ENCODE measurements at places on chromosomes 2 and 18.

DNA sequence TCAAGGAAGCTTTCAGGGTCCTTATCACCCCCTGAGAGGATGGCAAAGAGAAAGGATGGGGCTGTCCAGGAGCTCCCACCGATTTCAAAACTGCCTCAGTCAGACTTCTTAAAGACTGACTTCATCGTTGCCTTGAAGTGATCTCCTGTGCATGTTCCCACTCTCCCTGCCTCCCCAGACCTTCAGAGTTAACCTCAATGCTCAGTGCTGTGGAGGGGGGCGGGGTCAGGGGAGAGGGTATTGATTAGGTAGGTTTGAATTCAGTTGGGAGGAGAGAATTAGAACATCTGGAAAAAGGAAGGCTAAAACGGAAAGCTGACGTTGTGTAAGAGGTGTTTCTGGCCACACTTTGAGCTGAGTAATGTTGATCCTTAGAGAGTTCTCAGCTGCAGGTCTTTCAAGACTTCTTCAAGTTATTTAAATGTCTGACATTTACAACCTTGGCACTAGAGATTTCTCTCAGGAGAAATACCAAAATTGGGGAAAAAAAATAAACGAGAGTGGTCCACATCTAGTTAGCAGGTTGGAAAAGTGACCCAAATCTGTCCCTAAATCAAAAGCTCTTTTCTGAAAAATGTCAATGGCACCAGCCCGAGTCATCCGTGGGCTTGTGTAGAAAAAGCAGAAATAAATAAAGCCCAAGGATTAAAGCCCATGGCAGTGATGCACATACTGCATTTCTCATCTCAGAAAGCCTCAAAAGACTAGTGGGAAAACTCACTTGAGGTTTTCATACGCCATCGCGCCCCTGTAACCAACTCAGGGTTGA is 134.7 kb upstream of the EPAS1 start:
- DNase-seq = no peak

DNA sequence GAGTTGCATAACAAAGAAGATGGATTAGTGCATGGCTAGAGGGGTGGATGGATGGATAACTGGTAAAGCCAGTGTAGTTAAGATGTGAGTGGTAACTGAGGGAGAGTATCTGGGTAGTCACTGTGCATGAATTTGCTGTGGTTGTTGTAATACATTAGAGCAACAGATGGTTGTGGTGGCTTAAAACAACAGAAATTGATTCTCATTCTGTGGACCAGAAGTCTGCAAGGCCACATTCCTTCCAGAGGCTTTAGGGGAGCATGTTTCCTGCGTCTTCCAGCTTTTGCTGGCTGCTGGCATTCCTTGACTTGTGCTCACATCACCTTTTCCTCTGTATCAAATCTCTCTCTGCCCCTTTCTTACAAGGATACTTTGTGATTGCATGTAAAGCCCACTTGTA is 155.4 kb downstream of the ASB1 start:
- no peak for DNase-seq

- DNase-seq = no peak
These were observed 16.3 kb downstream of the GKN2 start for GRCh38 chr2:68936427-68936826.

DNA sequence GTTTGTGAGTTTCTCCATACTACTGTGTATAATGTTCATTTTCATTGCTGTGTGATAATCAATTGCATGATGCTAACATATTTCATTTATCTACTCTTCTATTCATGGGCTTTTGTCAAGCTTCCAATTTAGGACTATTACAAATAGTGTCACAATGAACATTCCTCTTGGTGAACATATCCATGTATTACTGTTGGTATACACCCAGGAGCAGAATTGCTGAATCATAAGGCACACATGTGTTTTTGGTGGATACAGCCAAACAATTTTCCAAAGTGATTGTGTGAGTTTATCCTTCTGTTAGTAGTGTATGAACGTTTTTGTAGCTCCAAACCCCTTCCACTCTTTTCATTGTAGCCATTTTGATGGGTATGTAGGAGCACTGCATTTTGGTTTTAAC is 101.6 kb upstream of the COPS8 start:
- DNase-seq = no peak

GRCh38 chr2:215751911-215752272 is 261.5 kb downstream of the MREG start:
- DNase-seq = no peak

GRCh38 chr18:70160073-70160678 is 45.3 kb downstream of the RTTN start:
- DNase-seq = no peak

DNA sequence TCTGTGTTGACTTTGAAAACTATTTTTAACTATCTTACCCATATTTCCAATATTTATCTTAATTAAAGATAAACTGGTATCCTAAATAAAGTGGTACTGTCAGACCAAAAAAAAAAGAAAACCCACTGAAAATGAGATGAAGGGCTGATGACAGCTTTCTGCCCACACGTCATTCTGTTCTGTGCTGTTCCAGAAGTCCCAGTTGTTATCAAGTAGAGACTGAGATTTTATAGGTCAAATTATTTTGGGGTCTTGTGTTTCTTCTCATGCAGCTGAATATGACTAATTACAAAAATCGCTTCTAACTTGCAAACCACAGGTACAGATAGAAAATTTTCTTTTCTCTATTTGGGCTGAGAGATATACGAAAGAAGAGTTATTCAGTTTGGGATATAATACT is 48.7 kb upstream of the KLF7 start:
- no peak for DNase-seq

- no peak for DNase-seq
These were observed 25.7 kb upstream of the FAM178B start for GRCh38 chr2:97011977-97012569.

DNA sequence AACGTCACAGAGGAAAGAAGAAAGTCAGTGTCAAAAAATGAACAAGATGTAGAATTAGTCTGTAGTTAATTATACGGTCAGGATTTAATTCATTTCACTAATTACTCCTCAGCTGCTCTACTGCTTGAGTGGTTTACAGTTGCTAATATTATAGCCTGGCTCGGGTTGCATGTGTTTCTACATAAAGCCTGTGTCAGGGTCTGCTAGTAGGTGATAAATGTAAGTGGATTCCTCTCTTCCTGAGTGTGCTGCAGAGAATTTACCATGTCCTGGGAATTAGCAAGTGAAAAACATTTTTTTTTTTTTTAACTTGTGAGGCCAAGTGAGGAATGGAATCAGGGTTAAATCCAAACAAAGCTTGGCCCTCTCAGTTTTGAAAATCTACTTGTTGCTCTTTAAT is 622.6 kb downstream of the EPHA4 start:
- DNase-seq = no peak

GRCh38 chr2:29275186-29275585 is 160.0 kb downstream of the CLIP4 start:
- no peak for DNase-seq

- DNase-seq = no peak
These were observed 116.4 kb downstream of the CBLN2 start for GRCh38 chr18:72427721-72428120.

DNA sequence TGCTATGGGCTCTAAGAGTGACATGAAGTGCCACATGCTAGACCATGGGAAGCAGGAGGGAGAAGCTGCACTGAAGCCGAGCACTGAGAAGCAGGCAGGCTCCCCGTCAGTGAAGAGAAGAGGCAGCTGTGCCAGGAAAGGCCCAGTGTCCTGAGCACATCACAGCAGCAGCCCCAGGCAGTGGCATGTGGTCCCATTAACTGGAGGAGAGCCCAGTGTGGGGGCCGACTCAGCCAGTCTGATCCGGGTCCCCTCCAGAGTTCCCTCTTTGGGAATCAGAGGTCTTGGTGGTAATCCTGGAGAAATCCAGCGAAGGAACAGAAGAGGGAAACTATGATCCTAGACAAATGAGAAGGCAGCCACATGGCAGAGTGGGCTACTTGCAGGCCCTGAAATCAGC is 96.7 kb upstream of the ACAA2 start:
- no peak for DNase-seq

DNA sequence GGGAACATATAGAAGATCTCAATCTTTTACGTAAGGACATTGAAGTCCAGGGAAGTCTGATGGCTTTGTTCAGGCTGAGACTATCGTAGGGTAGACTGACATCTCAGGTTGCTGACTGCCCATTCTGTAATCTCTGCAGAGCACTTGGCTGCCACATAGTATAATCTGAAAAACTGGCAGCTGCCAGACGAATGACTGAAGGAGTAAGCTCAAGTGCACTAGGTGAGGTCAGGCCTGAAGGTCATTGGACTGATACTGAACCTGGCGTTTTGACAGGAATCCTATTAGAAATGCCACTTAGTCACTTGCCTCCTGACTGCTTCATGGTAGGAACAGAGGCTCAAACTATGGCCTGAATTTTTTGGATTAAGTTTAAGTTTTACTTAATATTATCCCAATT is 23.5 kb downstream of the GPD2 start:
- DNase-seq = no peak

- no peak for DNase-seq
These were observed 46.4 kb downstream of the MREG start for GRCh38 chr2:215966951-215967350.

- DNase-seq = no peak
These were observed 8.8 kb downstream of the FZD7 start for GRCh38 chr2:202042444-202042843.

DNA sequence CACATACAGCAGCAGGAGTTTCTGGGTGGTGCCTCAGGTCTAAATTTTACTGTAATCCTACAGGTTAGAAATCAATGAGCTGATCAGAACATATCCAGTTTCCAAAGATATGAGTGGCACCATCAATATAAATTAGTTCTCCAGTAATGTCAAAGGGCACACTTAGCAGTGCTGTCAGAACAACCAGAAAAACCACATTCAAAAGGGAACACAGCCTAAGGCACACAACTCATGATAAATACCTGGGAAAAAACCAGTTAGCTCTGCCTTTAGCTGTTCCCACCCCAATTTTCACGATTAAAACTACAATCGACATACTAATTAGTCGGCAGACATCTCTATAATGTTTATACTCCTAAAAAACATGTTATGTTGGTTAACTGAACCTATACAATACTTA is 31.5 kb downstream of the ATP8B1 start:
- no peak for DNase-seq

GRCh38 chr18:56127322-56128099 is 510.9 kb downstream of the TXNL1 start:
- no peak for DNase-seq

GRCh38 chr2:190562121-190562520 is 27.6 kb upstream of the NEMP2 start:
- no peak for DNase-seq

DNA sequence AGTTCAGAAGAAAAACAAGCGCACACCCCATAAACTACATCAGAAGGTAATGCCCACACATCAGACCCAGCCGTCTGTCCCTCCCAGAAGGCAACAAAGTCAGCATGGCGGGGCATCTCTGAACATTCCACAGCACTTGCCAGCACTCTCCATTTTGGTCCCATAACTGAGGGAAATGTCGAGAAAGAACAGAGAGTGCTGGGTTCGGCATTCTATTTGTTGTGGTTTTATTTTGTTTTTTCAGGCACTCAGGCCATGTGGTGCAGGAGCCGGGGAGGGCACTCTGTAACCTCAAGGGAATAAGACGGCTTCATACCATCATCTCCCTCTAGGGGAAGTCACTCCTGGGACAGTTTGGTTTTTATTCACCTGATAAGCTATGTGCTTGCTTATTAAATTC is 156.0 kb downstream of the SEPTIN10 start:
- no peak for DNase-seq

- no peak for DNase-seq
These were observed 47.1 kb downstream of the NEDD4L start for GRCh38 chr18:58091099-58091611.

- DNase-seq = no peak
These were observed 31.8 kb upstream of the IL1R1 start for GRCh38 chr2:102110596-102111334.

- no peak for DNase-seq
These were observed 12.7 kb upstream of the GPC1 start for GRCh38 chr2:240422658-240423329.

GRCh38 chr18:22734791-22735627 is 198.1 kb upstream of the RBBP8 start:
- DNase-seq = no peak

DNA sequence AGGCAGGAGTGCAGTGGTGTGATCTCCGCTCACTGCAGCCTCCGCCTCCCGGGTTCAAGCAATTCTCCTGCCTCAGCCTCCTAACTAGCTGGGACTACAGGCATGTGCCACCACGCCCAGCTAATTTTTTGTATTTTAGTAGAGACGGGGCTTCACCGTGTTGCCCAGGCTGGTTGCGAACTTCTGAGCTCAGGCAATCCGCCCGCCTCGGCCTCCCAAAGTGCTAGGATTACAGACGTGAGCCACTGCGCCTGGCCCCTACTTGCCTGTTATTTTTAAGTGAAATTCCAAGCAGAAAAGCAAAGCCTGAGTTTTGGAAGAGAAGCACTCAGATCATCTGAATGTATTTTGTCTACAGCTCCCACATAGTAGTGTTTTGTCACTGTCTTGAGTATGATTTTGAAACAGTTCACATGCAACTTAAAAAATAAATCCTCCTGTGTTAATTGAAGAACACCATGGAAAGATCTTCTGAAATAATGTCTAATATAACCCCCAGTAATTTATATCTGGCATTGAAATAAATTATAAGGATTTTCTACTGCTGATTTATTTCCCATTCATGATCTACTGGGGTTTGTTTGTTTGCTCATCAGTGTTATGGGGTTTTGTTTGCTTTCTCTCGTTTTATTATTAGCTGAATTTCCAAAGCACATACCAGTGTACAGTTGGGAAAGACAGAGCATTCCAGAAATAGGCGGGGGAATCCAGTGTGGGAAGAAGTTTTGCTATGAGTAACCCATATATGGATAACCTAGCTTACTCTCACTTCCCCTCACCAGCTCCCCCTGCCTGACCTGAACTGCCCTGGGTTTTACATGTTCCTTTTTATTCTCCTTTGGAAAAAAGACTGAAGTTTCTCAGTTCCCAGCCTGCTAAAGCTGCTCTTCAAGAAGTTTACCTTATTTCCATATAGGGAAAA is 80.1 kb upstream of the MAP3K20 start:
- DNase-seq = no peak

DNA sequence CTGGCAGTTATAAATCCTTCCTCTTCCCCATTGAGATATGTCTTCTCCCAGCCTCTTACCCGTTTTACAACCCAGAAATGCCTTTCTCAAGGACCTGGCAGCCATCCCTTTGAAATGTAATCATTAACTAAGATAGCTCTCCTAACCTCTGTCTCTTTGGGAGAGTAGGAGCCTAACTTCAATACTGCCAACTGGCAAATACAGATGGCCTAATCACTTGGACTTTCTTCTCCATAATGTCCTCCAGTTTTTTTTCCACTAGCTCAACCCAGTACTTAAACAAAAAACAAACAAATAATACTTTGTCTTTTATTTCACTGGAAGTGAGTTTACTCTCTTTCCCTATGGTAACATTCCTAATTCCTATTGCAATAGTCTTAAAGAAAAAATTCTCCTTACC is 1391.1 kb downstream of the SUCLG1 start:
- no peak for DNase-seq

DNA sequence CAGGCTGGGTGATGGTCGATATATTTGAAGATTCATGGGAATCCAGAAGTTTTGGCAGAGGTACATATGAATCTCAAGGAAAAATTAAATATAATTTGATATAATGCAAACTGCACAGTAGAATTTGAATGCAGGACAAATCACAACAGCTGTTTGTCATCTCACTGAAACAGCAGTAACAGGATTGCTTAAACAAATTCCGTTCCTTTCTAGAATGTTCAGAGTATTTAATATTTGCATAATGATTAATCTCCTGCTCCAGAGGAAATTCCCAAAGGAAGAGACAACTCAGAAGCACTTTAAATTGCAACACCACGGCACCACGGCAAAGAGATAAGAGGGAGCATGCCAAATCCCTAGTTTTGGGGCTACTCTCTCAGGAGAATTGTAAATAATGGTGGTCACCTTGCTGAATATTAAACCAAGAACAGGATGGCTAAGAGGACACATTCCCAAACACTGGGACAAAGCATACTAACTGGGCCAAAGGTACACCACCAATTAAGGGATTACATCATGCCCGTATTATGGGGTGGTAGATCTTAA is 67.8 kb upstream of the MAP4K3 start:
- DNase-seq = no peak

All from activated CD4-positive, CD25-positive, alpha-beta regulatory T cell (primary cell).